H9 (cell line): ENCODE measurements at places on chromosomes 16 and 17. TPM values are rescaled to one million over a fixed set of nuclear protein-coding genes. Genes with fewer than 3 reads are reported as not detected.
A peak's percentile ranks its signal among the peaks of the same experiment; 100 is the strongest.

DNA sequence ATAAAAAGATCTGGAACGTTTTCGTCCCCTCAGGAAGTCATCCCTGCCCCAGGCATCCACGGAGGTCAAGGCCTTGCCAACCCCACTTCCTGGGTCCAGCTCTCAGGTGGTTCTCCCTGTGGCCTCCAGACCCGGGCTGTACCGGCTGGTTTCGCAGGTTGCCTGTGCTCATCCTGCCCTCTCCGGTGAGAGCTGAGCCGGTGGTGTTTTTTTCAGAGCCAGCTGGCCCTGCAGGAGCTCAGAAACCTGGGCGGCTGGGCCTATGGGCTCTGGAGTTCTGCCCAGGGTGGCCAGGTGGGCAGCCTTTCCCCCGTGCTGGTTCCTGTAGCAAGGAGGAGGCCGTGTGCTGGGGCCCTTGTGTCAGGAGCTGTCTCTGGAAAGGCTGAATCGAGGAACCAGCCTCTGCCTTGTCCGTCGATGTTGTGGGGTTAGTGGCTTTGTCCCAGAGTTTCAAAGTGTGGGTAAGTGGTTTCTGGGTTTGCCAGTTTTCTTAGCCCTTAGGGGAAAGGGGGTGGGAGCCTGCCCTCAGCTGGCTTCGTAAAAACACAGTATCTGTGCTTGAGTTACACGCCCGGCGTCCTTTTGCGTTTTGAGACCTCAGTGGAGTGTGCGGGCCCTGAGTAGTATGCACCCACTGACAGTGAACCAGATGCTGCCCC is 23.6 kb downstream of the C16orf90 start:
- no peaks in the 10 kb centered on the region; the same call in 1 of the 2 replicates for H3K4me1 ChIP-seq
- no peak overlapping the region for H3K27ac ChIP-seq
- no peak for DNase-seq
- H3K27me3 ChIP-seq, result no peaks in the 10 kb centered on the region
- no peak overlapping the region for H3K4me3 ChIP-seq

DNA sequence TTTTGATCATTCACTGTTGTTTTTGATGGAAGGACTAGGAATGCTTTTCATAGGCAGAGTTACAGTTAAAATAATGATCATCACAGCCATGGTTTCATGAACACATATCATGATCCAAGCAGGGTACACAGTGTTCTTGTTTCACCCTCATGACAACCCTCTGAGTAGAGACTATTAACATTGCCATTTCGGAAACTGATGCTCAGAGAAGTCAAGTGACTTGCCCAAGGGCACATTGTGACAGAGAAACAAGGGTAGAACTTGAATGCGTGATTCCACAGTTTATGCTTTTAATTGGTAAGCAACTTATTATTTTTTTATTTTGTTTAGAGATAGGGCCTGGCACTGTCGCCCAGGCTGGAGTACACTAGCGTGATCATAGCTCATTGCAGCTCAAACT is 202.3 kb downstream of the KATNIP start:
- no peak overlapping the region for H3K27ac ChIP-seq
- H3K4me3 ChIP-seq, result no peak overlapping the region
- H3K27me3 ChIP-seq, result no peaks in the 10 kb centered on the region
- H3K4me1 ChIP-seq, result no peaks in the 10 kb centered on the region

DNA sequence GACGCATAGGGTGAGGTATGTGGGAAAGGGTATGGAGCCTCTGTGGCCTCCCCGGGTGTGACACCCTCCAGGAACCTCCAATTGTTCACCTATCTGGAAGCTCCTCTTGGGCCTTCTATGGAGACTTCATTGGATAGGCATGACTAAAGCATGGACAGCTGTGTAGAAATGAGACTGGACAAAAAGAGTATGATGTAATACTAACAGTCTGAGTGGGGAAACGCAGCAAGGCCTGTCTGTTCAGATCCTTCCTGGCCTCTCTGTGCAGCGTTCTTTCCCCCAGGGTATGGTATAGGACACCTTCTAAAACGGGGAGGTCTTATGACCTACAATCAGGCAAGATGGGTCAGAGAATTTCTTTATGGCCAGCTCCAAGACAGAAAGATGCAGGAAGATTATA is 30.7 kb upstream of the CCNF start:
- no peaks in the 10 kb centered on the region for H3K4me1 ChIP-seq
- H3K27me3 ChIP-seq, result no peaks in the 10 kb centered on the region
- H3K4me3 ChIP-seq, result no peak overlapping the region
- H3K27ac ChIP-seq, result no peak overlapping the region

The CTRL gene
- 2.7 and 3.3 TPM in 2 replicates for total RNA-seq

GRCh38 chr17:55264645-55265298 is at the start of gene HLF:
TSS of gene HLF (plus strand) at chr17:55264960. CDS start at chr17:55265485, 525 bp downstream.
- H3K4me3 ChIP-seq, result peak within 1 kb of the TSS; percentile 51
- peak; percentile 84 for DNase-seq

GRCh38 chr16:73052576-73052975 is 4.6 kb upstream of the ZFHX3 start:
- H3K4me1 ChIP-seq, result peaks cover 11% of the 10 kb centered on the region
- H3K27ac ChIP-seq, result no peak overlapping the region
- H3K36me3 ChIP-seq, result no peaks in the 10 kb centered on the region
- H3K4me3 ChIP-seq, result no peak overlapping the region
- H3K27me3 ChIP-seq, result peaks cover 64% of the 10 kb centered on the region
- no peak for DNase-seq

The ZNF500 gene
- total RNA-seq, result 15.9 and 18.3 TPM in 2 replicates

The KRTAP9-7 gene
- total RNA-seq, result not detected in 2 replicates

- no peak overlapping the region for H3K4me3 ChIP-seq
- H3K36me3 ChIP-seq, result peaks cover 15% of the 10 kb centered on the region
- H3K4me1 ChIP-seq, result peaks cover 2% of the 10 kb centered on the region; the same call in 1 of the 2 replicates
- DNase-seq, result no peak
- no peaks in the 10 kb centered on the region for H3K27me3 ChIP-seq
Measured at GRCh38 chr16:5166486-5166885, 68.9 kb upstream of the EEF2KMT start.

DNA sequence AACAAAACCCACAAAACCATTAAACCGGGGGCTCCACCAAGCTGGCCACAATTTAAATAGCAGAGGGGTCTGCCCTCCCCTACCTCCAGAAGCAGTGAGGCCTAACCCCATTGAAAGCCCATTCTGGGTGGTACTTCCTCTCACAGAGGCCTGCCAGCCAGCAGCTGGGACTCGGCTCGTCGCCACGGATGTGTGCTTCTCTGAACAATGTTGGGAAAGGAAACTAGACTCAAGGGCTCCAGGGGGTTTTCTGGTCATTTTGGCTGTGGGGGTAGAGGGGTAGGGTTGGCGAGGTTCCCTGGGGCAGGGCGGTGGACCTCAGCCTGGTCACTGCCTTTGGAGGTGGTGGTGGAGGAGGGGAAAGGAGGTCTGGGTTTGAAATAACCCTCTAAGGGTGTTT is 4.7 kb upstream of the PLCG2 start:
- H3K27me3 ChIP-seq, result peaks cover 2% of the 10 kb centered on the region; the same call in 1 of the 2 replicates
- no peak for DNase-seq

DNA sequence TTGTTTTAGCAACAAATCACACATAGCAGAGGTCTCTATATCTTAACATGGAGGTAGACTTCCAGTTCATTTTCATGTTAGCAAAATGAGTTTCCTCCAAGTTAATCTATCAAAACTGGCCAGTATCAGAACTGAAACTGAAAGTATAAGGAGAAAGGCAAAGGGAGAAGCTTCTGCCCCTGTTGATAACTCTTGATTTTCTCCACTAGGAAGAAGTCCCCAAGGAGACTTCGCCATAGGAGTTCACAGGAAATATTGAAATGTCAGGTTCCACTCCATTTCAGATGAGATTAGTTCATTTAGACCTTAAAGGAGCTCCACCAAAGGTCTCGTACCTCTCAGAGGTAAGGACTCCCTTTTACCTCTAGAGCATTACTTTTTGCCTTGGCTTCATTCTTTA is 1.2 kb upstream of the OGFOD3 start:
- H3K36me3 ChIP-seq, result peaks cover 37% of the 10 kb centered on the region
- DNase-seq, result no peak
- H3K27ac ChIP-seq, result no peak overlapping the region
- no peaks in the 10 kb centered on the region for H3K27me3 ChIP-seq

DNA sequence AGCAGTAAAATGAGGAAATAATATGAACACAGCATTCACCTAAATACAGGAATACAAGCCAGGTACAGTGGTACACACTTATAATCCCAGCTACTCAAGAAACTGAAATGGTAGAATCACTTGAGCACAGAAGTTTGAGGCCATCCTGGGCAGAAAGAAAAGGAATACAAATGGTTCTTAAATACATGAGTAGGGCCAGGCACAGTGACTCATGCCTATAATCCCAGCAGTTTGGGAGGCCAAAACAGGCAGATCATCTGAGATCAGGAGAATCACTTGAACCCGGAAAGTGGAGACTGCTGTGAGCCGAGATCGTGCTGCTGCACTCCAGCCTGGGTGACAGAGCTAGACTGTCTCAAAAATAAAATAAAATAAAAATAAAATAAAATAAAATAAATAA is 23.0 kb upstream of the SMG8 start:
- peaks cover 60% of the 10 kb centered on the region for H3K36me3 ChIP-seq
- no peaks in the 10 kb centered on the region for H3K4me1 ChIP-seq
- no peaks in the 10 kb centered on the region for H3K27me3 ChIP-seq
- H3K27ac ChIP-seq, result no peak overlapping the region
- no peak for DNase-seq

GRCh38 chr17:72176951-72177660 is 56.3 kb downstream of the SOX9 start:
- no peak overlapping the region for H3K27ac ChIP-seq
- H3K36me3 ChIP-seq, result no peaks in the 10 kb centered on the region
- peaks cover 7% of the 10 kb centered on the region; the same call in 1 of the 2 replicates for H3K4me1 ChIP-seq
- peak overlapping the region; percentile 55; the same call in 1 of the 3 replicates for H3K4me3 ChIP-seq
- H3K27me3 ChIP-seq, result no peaks in the 10 kb centered on the region

The MYH11 gene
- 0.42 and 0.88 TPM in 2 replicates for total RNA-seq

DNA sequence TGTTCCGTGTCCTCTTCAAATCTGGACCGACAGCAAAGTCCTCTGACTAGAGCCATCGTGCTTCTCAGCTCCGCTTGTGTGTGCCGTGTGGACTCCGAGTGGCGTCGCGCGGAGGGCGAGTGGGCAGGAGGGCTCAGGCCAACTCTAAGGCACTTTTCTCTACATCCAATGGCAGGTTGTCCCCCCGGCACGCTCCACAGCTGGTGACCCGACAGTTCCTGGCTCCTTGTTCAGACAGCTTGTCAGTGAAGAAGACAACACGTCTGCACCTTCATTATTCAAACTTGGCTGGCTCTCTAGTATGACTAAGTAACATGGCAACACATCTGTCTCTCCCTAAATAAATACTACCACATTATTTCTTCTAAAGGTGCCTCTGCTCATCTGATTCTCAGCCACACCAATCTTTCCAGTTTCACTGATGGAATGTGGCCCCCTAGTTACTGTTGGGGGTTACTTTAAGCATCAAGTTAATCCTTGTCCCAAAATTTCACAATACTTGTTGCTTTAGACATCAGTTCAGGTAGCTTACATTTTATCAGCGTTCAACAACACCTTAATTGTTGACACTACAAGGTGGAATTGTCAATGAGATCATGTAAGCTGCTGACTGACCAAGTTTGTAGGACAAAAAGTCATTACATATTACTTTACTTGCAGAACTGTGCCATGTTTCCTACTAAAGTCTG is 15.4 kb downstream of the COG1 start:
- peaks cover 29% of the 10 kb centered on the region; the same call in 2 of the 3 replicates for H3K36me3 ChIP-seq
- no peak overlapping the region; the same call in 2 of the 3 replicates for H3K4me3 ChIP-seq
- DNase-seq, result no peak
- no peak overlapping the region for H3K27ac ChIP-seq

The CA10 gene
- total RNA-seq, result 0.37 and 0.46 TPM in 2 replicates

- H3K4me3 ChIP-seq, result no peak overlapping the region
- H3K27me3 ChIP-seq, result no peaks in the 10 kb centered on the region
- no peaks in the 10 kb centered on the region for H3K4me1 ChIP-seq
- no peak overlapping the region for H3K27ac ChIP-seq
- no peak for DNase-seq
Measured at GRCh38 chr16:56980792-56981724, 8.3 kb upstream of the NLRC5 start.

The TNFSF13 gene
- total RNA-seq, result 0.94 and 1.4 TPM in 2 replicates

The PIRT gene
- not detected in 2 replicates for total RNA-seq

GRCh38 chr17:3557768-3558583 is at the start of gene TRPV3:
TSS of gene TRPV3 (minus strand) at chr17:3557812. CDS start at chr17:3554850, 2,962 bp downstream.
- no peaks in the 10 kb centered on the region for H3K36me3 ChIP-seq
- DNase-seq, result peak; percentile 24
- H3K4me3 ChIP-seq, result no peak within 1 kb of the TSS
- H3K27ac ChIP-seq, result no peak within 1 kb of the TSS
- no peaks in the 10 kb centered on the region for H3K4me1 ChIP-seq

GRCh38 chr17:71985111-71986039 is 135.4 kb upstream of the SOX9 start:
- H3K27ac ChIP-seq, result no peak overlapping the region
- no peaks in the 10 kb centered on the region for H3K27me3 ChIP-seq
- H3K4me1 ChIP-seq, result no peaks in the 10 kb centered on the region
- no peak for DNase-seq
- no peaks in the 10 kb centered on the region; the same call in 2 of the 3 replicates for H3K36me3 ChIP-seq
- no peak overlapping the region for H3K4me3 ChIP-seq

The CD300H gene
- total RNA-seq, result not detected in 2 replicates

The GAA gene
- 28.9 and 30.3 TPM in 2 replicates for total RNA-seq

The KRT20 gene
- not detected in 2 replicates for total RNA-seq

DNA sequence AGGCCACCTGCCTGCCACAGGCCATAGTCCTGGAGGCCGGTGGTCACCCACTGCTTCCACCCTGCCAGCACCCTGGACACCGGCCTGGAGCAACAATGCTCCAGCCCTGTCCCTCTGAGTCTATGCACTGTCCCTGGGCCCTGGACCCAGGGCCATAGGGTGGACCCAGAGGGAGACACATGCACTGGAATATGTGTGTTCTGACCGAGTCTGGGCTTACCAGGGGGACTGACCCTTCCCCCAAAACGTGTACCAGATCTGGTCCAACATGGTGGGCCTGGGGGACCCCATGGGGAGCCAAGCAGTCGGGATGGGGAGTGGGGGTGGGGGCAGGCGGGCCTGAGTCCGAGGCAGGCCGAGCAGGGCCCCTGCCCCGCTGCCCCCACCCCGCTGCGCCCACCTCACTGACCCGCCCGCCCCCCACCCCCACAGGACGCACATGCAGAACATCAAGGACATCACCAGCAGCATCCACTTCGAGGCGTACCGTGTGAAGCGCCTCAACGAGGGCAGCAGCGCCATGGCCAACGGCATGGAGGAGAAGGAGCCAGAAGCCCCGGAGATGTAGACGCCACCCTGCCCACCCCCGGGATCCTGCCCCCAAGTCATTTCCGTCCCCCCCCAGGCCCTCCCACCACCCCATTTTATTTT is 357.4 kb downstream of the SEC14L1 start:
- H3K36me3 ChIP-seq, result peaks cover 50% of the 10 kb centered on the region
- no peak overlapping the region for H3K27ac ChIP-seq
- no peaks in the 10 kb centered on the region for H3K4me1 ChIP-seq
- no peaks in the 10 kb centered on the region for H3K27me3 ChIP-seq

The MRPS34 gene
- total RNA-seq, result 199 and 205 TPM in 2 replicates

GRCh38 chr16:55330781-55331647 is 7.0 kb downstream of the IRX6 start:
- H3K4me3 ChIP-seq, result peak overlapping the region; percentile 88
- DNase-seq, result peak; percentile 33
- no peaks in the 10 kb centered on the region for H3K4me1 ChIP-seq
- H3K27me3 ChIP-seq, result peaks cover 83% of the 10 kb centered on the region
